ENCODE measurements at places on chromosomes 7 and 10. TPM values are rescaled to one million over a fixed set of nuclear protein-coding genes. Genes with fewer than 3 reads are reported as not detected.

GRCh38 chr7:100407285-100408180 lies 21.0 kb downstream of the ZCWPW1 start:
- DNase-seq = no peak

- no peak for DNase-seq
These were observed 40.3 kb upstream of the RSBN1L start for GRCh38 chr7:77655836-77656455.

DNA sequence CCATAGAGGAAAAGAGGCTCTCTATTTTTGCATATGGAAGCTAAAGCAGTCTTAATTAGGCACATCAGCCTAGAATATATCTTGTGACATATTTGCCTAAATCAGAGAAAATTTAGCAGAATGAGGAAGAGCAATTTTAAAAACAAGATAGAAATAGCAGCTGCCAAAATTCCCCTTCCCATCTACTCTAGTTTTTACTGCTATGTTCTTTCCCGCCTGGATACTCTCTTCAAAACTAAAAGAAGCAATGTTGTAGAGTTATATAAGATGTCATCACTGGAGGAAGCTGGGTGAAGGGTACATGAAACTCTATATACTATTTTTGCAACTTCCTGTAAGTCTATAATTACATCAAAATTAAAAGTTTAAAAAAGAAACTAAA lies 87.0 kb downstream of the ARMH3 start:
- DNase-seq = no peak

DNA sequence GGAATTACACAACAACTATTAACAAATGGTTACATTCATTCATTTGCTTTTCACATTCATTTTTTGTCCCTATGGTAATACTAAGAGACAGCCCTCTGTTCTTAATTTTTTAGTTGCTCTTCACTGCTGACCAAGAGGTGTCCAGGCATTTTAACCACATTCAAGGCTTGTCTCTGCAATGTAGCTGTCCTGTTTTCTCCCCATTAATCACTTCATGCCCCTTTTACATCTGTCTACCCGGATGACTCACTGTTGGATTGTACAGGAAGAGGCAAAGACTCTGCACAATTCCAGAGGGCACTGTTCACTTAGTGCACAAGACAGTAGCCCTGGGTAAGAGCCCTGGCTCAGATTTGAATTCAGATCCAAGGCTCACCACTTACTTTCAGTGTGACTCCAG lies 168.5 kb downstream of the NOC3L start:
- DNase-seq = no peak

DNA sequence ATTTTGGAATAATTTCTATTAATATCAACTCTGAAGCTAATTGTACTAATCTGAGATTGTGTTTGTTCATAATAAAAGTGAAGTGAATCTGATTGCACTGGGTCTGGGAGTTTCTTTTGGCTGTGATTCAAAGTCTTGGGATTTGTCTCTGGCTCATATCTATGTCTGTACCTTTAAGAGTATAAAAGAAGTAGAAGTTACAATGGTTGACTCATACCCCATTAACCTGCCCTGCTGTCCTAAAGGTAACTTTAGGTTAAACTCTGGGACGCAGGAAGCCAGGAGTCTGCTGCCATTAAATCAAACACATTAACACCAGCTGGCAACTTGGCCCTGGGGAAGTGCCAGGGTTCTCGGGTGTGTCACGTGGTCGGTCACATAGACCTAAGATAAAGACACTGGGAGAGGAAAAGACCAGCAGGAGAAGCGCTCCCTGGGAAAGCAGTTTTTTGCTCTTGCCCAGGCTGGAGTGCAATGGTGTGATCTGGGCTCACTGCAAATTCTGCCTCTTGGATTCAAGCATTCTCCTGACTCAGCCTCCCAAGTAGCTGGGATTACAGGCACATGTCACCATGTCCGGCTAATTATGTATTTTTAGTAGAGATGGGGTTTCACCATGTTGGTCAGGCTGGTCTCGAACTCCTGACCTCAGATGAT lies 17.8 kb downstream of the SCD start:
- DNase-seq = peak; percentile 88

- DNase-seq = no peak
These were observed 15.4 kb downstream of the MGAM start for GRCh38 chr7:142010952-142011548.

DNA sequence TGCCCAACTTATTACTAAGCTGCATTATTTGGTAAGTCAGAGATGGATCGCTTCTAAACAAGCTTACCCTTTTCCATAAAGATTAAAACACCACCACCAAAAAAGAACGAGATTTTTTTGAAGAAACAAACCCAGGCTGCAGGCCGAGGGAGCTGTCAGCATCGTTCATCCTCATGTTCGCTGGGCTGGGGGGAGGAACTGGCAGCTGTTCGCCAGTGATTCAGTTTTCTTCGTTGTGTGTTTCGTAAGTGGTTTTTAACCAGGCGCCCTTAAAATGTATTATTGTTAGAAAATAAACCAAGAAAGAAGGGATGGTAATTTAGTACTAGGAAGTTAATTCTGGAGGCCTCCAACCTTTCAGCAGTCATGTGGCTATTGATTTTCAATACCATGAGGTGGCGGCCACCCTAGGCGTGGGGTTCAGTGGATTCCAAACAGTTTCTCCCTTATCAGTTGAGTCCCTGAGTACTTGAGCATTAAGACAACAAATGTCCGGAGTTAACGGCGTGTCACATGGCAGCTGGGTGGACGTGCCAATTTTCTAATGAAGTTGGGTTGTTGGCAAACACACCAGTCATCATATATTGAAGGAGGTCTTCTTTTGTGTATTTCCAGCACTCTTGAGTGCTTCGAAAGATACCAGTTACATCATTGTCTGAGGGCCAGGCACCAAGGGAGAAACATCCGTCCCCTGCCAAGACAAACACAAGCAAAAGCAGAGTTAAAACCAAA lies 173.2 kb downstream of the EBF3 start:
- DNase-seq = no peak

- DNase-seq = no peak
These were observed 8.7 kb downstream of the ADCY1 start for GRCh38 chr7:45582868-45583277.

DNA sequence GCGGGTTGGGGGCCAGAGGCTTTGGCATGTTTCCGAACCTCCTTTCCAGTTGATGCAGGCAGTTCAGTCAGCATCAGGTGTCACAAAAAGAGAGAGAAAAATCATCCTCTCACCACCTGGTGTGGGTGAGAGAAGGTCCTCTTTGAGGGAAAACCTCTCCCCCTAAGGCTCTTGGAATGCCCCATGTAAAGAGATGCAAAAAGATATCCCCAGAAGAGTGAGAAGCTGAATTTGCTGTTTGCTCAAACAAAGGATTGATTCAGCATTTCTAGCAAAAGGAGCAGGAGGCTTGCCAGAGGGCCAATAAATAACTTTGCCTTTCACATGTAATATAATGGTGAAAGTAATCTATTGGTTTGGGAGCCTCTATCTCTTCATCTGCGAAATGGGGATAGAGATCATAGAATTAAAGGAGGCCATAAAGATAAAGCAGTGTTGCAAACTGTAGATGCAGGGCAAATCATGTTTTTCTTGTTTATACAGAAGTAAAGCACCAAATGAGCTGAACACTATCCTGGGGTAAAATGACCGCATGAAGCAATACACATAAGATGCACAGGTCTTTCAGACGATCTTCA lies 425.9 kb downstream of the LRMDA start:
- no peak for DNase-seq

- DNase-seq = no peak
These were observed 1077.1 kb upstream of the C7orf33 start for GRCh38 chr7:147513451-147513850.

- DNase-seq = no peak
These were observed 44.2 kb upstream of the SLC35G1 start for GRCh38 chr10:93849593-93849992.

DNA sequence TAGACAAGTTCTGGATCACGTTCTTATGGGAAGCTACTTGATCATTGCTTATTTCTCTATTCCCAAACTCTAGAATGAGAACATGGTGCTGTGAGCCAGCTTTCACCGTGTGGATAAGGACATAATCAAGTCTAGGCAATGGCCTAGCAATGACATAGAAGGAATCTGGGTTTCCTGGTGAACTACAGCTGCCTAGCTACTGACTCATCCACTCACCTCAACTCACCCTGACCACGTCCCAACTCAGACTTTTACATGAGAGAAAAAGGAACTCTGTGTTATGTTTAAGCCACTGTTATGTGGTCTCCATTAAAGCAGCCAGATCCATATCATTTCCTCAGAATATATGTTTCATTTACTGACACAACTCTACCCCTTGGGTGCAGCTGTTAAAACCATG lies 18.8 kb upstream of the MET start:
- DNase-seq = no peak

DNA sequence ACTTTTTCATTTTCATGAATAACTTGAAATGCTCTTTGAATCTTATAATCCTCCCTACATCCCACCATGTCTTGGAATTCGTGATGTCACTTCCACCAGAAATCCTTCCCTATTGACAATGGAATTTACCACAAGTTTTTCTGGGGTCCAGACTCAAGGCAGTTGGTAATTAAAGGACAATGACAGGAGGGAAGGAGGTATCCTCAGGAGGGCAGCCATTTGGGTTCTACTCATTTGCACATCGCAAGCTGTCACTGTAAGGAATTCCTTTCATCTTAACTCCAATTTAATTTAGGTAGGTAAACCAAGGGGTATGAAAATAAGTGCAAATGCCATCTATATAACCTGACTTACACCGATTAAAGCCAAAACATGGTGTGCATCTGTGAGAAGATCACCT lies 21.9 kb downstream of the LRRC17 start:
- DNase-seq = no peak

DNA sequence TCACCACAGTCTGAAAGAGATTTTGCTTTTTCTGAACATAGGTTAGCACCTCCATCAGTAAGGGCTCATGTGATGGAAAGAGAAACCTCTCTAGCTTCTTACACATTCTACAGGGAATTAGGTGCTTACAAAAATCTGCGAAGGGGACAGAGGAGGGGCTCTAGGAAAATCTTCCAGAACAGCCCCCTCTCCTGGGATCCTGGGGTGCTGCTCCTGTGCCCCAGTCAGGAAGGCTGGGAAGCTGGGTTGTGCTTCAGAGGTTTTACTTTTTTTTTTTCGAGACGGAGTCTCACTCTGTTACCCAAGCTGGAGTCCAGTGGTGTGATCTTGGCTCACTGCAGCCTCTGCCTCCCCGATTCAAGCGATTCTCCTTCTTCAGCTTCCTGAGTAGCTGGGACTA lies 7.5 kb upstream of the FAM171A1 start:
- no peak for DNase-seq

GRCh38 chr7:34036051-34036920 lies 130.9 kb downstream of the BMPER start:
- no peak for DNase-seq

DNA sequence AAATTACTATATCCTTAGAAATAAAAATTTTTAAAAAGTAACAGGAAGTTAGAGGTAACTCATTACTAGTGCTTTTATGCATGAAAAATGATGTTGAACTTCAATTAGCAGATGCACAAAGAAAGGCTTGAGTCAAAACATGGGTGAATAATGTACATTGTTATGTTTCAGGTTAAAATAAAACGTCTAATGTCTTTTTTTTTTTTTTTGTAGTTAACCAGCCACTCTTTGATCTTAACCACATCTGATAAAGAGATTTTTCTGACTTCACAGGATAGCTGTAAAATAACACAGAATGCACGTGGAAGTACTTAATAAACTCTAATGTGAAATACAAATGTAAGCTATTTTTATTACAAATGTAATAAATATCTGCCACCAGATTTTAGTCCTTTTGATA lies 61.7 kb downstream of the GSAP start:
- DNase-seq = no peak

GRCh38 chr7:28071570-28071969 lies 109.0 kb downstream of the JAZF1 start:
- no peak for DNase-seq

DNA sequence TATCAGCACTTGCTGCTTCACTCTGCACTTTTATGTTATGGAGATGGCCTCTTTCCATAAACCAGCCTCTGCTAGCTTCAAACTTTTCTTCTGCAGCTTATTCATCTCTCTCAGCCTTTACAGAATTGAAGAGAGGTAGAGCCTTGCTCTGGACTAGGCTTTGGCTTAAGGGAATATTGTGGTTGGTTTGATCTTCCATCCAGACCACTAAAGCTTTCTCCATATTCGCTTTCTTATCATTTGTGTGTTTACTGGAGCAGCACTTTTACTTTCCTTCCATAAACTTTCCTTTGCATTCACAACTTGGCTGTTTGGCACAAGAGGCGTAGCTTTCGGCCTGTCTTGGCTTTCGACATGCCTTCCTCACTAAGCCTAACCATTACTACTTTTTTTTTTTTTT lies 23.6 kb downstream of the DYDC2 start:
- DNase-seq = no peak

- DNase-seq = no peak
These were observed 75.3 kb upstream of the TAS2R16 start for GRCh38 chr7:123070702-123071286.

DNA sequence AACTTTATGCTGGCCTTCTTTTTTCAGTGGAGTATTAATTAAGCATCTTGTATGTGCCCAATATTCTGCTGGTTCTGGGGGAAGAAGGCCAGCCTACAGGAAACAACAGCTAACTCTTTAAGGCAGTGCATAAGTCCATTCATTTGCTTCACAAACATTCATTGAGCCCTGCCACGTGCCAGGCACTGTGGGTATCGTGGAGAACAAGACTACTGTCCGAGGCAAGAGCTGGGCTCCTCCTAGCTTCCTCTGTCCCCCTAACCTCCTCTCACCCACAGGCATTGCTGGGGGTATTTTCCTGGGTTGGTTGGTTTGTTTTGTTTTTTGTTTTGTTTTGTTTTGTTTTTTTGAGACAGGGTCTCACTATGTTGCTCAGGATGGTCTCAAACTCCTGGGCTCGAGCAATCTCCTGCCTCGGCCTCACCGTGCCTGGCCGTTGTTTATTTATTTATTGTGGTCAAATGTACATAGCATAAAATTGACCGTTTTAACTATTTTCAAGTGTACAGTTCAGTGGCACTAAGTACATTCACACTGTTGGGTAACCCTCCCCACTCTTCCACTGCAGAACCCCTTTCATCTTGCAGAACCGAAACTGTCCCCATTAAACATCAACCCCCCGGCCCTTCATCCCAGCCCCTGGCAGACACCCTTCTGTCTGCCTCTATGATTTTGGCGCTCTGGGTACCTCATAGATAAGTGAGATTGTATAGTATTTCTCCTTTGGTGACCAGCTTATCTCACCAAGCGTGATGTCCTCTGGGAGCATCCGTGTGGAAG lies 32.6 kb downstream of the CHST3 start:
- DNase-seq = peak; percentile 20

DNA sequence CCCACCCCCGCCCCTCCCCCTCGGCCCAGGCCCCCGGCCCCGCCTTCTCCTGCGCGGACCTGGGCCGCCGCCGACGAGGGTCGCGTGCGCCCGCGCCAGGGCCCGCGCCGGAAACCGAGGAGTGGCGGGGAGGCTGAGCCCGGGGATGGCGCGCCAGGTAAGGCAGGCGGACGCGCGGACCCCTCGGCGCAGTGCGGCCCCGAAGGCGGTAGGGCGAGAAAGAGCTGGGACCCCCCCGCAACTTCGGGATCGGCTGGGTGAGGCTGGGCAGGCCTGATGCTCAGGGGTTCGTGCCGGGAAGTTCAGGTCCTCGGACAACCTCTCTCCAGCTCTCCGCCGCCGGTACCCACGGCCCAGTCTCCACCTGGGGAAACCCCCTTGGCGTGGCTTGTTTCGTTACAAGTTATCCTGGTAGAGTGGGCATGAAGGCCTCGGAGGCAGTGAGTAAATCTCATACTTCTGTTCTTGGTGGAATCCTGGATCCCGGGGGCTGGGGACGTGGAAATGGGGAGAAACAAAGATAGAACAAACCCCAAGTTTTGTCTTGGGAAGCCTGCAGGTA lies 58.4 kb downstream of the ZNF467 start:
- no peak for DNase-seq

Gene MSS51
- total RNA-seq = 1.8 TPM

Gene PPP1R17
- not detected for total RNA-seq

Gene FANK1
- total RNA-seq = 0.51 TPM

Gene MMRN2
- total RNA-seq = 33.5 TPM

Gene CNNM1
- 0.13 TPM for total RNA-seq

Measured in Right ventricle myocardium superior (tissue), 1 donor.